ENCODE measurements at places on chromosomes 2 and 18.

DNA sequence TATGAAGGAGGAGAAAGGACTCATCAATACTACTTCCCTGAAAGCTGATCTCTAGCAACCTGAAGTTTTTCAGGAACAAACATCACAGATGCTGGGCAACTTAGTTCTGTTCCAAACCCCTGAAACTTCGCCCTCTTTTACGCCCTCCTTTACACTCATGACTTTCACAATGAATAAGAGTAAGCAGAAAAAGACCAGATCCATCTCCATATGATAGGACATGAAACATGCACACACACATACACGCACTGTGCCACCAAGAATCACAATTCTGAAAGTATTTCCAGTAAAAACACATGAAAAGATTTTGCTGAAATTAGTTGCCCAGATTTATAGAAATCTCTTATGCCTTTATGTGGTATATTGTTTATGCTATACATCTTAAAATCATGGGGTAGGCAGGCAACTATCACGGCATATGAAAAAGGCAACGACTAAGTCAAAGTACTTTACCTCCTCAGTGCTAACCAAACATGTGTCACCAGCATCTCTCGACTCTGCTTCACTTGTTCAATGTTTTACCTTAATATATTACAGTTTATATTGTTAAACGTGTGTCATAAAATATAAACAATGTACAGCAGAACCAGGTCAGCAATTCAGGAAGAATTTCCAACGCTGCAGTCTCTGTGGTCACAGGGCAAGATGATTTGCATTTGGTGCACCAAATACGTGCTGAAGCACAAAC is 47.8 kb downstream of the NHEJ1 start:
- DNase-seq: no peak

GRCh38 chr2:37625796-37626571 is 45.5 kb downstream of the CDC42EP3 start:
- DNase-seq: no peak

DNA sequence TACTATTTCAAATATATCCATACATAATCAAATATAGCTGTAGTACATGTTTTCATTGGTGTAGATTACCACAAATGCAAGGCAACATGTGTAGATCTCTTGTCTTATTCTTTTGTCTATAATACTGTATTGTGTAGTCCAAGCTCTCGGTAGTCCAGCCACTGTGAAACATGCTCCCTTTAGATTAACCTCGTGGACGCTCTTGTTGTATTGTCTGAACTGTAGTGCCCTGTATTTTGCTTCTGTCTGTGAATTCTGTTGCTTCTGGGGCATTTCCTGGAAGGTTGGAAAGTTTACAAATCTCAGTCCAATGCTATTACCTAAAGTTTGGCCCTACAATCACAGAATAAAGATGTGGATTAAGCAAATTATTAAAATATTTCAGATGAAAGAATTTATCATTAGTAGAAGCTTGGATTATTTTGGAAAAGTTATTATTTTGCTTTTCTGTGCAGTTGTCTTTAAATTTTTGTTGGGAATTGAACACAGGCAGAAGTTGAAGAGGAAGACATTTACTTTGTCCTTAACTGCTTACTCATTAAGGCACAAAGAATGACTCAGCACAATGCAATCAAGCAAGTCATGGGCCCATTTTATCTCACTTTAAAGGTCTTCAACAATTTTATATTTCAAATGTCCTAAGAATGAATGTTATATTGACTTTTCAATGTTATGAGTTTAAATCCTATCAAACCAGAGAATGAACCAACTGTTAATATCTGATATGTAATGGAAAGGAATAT is 103.4 kb upstream of the CAVIN2 start:
- DNase-seq: no peak

- no peak for DNase-seq
Observed at GRCh38 chr2:1964659-1965058, 220.3 kb upstream of the PXDN start.

GRCh38 chr2:159890551-159891266 is 92.7 kb upstream of the CD302 start:
- DNase-seq: no peak

GRCh38 chr18:9184998-9185613 is 48.5 kb downstream of the ANKRD12 start:
- no peak for DNase-seq

DNA sequence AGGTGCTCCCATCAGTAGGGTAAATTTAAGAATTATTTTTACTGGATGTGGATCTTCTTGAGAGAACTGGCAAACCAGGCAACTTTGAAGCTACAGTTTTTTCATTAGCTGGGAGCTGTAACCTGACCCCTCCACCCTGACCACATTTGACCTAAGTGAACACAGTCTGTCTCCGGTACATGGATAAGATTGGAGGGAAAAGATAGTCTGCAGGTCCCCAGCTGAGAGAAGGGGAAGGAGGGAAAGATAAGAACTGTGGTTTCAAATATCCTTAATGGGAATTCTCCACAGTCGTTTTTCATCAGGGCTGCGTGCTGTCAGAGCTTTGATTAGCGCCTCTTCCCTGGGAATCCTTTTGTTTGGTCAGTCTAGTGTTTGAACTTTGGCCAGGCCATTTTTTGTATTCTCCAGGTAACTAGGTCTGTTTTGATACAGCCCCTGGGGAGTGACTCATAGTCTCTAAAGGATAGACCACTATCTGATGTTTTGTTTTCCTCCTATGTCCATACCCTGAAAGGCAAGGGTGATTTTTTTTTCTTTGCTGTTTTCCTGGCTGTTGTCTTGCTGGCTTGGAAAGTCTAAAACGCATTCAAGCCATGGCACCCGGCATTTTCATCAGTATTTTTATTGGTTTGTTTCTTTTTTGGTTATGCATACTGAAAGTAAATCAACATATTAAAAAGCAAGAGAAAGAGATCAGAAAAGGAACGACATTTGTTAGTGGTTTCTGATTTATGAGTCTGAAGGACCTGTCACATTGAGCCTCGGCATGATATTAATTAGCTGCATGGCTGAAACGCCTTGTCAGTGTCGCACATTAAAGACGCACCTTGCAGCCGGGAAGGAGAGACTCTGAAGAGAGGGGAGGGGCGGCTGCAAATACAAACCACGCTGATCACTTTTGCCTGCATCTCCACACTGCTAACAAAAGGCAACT is 183.4 kb upstream of the FN1 start:
- DNase-seq: no peak

DNA sequence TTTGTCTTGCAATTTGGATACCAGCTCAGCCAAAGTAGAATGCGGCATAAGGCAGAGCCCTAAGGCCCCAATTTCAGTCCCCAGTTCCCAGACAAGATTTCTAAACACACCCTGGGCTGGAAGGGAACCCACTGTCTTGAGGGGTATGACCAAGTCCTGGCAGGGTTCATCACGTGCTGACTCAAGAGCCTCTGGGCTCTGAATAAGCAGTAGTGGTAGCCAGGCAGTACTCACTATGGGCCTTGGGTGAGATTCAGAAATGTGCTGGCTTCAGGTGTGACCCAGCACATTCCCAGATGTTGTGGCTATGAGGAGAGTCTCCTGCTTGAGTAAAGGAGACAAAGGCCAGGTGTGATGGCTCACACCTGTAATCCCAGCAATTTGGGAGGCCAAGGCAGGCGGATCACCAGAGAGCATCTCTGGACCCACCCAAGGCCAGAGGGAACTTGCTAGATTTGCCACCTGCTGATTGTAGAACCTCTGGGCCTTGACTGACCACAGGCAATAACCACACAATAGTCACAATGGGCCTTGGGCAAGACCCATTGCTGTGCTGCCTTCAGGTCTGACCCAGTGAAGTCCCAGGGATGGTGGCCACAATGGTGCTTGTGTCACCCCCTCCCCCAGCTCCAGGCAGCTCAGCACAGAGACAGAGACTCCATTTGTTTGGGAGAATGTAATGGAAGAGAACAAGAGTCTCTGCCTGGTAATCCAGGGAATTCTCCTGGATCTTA is 74.9 kb downstream of the ATL2 start:
- no peak for DNase-seq

DNA sequence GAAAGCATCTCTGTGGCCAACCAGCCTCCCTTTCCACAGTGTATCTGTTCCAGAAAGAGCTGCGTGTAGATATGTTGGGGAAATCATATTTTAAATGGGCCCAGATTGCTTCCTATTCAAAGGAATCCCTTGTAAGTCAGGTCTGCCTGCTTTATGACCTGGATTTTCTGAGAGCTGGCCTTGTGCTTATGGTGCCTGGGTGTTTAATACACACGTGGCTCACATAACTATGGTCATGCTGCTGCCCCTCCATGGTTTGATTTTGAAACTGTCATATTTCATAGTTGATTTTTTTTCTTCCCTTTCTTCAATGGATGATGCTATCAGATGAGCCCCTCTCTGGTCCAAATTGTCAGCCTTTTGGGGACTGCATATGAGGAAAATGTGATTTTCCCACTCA is 111.5 kb upstream of the CNGA3 start:
- DNase-seq: no peak

DNA sequence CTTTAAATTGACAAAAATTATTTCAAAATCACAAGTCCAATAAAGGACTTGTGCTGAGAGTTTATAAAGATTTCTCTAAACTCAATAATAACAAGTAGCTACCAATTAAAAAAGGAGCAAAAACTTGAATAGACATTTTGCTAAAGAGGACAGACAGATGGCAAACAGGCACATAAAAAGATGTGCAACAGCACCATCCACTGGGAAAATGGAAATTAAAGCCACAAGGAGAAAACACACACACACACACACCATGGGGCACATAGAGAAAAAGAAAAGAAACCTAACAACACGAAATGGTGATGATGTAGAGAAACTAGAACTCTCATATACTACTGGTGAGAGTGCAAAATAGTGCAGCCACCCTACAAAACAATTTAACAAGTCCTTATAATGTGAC is 12.6 kb upstream of the SLC9A4 start:
- no peak for DNase-seq

GRCh38 chr2:111704246-111704645 is 179.7 kb downstream of the ANAPC1 start:
- DNase-seq: no peak

GRCh38 chr2:190093793-190094192 is 31.3 kb upstream of the MSTN start:
- no peak for DNase-seq

DNA sequence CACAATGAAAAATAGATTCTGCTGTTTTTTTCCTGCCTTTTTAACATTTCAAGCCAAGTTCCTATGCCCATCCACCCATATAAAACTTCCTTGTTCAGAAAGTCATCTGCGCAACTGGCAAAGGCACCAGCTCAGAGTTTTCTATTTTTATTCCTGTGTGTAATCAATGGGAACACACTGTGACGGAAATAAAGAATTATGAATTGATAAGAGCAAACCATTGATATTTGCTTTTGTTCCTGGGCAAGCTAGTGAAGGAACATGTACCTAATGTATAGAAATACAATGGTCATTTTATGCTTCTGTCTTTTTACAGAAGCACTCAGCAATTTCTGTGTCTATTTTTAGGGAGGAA is 30.8 kb upstream of the AAK1 start:
- DNase-seq: no peak

- peak; percentile 2 for DNase-seq
Observed at GRCh38 chr2:225400060-225400511, 576 bp downstream of the NYAP2 start.

DNA sequence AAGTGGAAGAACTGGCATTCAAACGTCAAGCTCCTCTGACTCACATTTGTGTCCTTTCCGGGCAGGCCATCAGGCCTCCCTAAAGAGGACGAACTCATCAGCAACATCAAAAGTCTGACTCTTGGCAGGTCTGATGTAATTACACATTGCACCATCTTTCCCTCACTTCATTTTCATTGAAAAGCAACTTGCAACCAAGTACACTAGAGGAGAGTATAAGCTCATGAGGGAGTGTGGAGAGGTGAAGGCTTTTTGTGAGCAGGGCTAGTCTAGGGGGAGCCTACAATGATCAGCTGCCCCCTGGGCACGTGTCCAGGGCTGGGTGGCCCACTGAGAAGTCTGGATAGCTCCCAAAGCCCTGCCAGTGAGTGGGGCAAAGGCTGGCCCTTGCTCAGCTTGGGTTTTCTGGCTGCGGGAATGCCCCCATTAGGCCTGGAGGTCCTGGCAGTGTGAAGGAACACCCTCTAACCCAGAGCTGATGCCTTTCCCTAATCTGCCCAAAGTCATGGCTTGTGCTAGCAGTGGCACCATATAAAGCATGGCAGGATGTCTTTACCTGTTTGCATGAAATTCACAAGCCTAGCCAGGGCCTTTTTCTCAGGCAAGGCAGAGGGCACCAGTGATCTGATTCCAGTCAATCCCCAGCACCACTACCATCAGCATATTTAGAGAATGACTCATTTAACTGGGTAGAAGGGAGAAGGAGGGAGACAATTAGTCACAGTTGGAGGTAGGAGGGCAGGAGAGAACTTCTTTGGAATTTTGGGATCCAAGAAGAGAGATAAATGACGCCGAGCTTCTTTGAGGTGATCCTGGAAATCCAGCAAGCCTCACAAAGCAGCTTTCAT is 8.5 kb upstream of the DAW1 start:
- DNase-seq: peak; percentile 42

DNA sequence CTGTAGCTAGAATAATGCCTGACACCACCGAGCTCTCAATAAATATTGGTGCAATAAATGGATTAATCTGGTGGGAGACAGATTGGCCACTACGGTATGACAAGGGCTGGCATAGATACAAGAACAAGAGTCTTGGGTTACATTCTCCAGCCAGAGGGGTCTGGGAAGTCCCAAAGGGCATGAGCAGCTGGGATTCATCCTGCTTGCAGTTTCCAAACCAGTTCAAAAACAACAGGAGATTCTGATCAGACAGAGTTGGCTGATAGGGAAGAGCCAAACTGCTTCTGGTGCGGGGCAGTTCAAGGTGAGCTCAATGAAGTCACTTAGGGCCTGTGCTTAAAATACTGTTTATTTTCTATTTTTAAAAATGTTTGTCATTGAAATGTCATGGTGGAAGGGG is 266.9 kb downstream of the TNS1 start:
- no peak for DNase-seq

DNA sequence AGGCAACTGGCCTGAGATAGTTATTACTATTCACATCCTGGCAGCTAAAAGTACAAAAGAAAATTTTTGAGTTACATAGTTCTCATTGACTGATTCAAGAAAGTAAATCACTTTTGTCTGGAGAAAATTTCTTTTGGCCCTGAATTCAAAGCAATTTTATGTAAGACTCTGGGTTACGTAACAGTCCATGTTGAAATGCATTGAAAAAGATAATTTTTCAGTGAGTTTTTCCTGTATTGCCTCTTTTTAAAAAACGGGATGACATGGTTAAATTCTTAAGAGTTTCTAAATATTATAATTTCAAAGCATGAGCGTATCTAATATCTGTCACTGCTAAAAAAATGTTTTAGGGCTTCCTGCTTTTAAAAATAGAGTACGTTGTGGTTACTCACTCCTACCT is 72.7 kb downstream of the ANKRD12 start:
- DNase-seq: peak; percentile 14

DNA sequence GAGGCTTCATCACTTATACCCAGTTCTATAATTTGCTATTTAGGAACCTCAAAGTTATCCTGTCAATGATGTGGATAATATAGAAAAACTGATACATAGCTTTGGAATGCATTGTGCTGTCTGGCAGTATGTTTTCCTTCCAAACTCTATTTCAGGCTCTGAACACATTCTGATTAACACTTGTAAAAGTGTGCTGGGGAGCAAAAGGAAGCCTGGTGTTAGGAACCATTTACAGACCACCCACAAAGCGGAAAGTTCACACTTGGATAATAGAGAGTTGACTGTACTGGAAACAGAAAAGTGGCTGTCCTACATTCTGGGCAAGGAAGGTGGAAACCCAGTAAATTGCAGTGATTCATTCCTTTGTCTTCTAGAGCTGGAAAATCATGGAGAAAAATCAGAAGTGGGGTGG is 114.5 kb upstream of the ZFP36L2 start:
- no peak for DNase-seq

- DNase-seq: no peak
Observed at GRCh38 chr2:173090973-173091660, 15.5 kb downstream of the MAP3K20 start.

- DNase-seq: no peak
Observed at GRCh38 chr2:54092940-54093339, 22.5 kb upstream of the ACYP2 start.
